RCC 7860 (cell line): ENCODE measurements at places on chromosomes 11 and 22.

DNA sequence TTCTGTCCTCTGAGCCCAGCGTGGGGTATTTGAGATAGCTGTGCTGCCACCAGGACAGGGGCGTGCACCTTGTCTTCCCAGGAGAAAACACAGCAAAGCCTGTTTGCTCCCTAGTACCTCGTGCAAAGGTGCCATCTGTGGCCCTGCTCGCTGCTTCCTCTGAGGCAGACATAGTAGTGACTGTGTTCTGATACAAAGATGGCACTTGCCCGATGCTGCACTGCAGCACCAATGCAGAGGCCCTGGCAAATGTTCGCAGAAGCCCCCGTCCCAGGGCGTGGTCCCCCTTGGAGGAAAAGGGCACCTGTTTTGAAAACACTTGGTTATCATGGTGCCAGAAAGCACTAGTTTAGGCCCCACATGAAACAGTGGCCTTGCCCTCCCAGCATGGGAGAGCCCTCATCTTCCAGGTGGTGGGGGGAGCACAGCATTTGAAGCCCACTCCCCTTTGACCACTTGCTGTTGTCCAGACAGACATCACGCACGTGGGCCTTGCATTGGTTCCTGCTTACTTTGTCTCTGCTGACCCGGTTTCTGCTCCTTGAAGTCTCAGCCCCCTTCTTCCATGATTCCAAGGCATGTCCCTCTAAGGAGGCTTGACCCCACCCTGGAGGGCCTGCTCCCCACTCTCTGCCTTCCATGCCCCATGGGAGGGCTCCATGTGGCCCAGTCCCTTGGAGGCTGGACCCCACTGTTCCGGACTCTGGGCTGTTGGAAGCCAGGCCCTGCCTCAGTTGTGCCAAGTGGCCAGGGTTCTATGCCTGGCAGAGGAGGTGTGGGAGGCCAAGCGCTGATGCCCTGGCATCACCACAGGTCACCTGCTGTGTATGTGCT is 109.4 kb downstream of the KCNQ1OT1 start:
- no peak for DNase-seq

DNA sequence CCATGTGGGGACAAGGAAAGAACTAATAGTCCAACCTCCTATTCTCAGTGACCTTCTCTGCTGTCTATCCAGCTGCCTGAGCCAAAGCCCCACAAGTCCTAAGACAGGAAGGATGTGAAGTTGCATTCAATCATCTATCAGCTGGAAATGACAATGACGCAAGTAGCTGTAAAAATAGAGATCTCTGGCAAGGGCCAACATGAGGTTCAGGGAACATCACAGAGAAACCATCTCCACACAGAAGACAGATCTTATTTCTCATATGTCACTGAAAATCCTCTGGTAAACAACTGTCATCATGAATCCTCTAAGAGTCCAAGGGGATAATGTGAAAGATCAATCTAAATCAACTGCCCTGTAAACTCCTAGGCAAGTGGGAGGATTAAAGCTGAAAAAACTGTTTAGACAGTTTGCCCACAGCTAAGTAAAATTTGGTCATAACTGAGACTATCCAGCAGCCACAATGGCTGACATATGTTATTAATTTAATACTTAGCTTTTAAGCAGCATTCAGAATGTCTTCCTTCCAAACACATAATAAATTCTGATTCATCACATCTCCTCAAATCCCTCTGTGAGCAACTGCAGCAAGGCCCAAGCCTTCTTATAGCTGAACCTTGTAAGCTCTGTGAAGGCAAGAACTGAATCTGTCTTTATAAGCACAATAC is 52.1 kb downstream of the ALG9 start:
- no peak for DNase-seq

DNA sequence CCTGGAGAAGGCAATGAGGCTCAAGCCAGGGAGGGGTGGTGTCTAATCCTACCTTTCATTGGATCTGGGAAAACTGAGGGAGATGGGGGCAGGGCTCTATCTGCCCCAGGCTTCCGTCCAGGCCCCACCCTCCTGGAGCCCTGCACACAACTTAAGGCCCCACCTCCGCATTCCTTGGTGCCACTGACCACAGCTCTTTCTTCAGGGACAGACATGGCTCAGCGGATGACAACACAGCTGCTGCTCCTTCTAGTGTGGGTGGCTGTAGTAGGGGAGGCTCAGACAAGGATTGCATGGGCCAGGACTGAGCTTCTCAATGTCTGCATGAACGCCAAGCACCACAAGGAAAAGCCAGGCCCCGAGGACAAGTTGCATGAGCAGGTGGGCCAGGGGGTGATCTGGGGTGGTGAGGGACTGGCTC is at the start of gene FOLR1:
Gene FOLR1 (plus strand): TSS at position 180 of the 421 bp plus-strand sequence. CDS start 34 bp downstream, at position 214.
- DNase-seq: peak; percentile 61

DNA sequence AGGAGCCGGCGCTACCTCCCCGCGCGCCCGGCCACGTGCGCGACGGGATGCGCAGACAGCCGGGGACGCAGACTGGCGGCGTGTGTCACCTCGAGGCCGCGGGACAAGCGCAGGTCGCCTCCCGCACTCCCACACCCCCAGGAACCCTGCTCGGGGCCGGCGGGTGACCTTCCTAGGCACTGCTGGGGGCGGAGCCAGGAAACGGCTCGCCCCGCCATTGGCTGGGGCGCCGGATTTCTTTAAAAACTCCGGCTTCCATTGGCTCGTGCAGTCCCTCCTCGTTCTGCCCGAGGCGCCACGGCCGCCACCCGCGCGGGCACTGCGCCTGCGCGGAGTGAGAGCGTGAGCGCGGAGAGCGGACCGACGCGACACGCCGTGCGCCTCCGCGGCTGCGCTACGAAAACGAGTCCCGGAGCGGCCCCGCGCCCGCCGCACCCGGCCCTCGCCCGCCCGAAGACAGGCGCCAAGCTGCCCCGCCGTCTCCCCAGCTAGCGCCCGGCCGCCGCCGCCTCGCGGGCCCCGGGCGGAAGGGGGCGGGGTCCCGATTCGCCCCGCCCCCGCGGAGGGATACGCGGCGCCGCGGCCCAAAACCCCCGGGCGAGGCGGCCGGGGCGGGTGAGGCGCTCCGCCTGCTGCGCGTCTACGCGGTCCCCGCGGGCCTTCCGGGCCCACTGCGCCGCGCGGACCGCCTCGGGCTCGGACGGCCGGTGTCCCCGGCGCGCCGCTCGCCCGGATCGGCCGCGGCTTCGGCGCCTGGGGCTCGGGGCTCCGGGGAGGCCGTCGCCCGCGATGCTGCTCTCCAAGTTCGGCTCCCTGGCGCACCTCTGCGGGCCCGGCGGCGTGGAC is at the start of gene PIM3:
Gene PIM3 (plus strand): TSS at position 614 of the 846 bp plus-strand sequence. CDS start 176 bp downstream, at position 790.
- peak; percentile 92 for DNase-seq

- DNase-seq: no peak
These were observed 150.3 kb downstream of the LDLRAD3 start for GRCh38 chr11:36094164-36094563.

DNA sequence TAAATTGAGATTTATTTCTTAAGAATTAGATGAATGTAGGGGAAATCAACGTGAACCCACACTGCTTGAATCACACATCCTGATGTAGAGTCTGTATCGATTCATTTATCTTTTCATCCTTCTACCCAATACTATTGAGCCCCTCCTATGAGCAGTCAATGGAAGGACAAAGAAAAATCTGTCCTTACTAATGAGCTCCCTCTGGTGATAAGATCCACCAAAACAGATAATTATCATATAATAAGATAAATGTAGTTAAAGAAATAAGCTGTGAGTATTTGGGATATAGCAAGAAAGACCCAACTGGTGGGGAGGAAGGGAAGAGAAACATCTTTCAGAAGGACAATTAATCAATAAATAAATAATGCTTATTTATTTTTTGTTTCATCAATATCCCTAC is 385.1 kb upstream of the CCDC90B start:
- DNase-seq: no peak

GRCh38 chr11:2303627-2304505 is 2.1 kb downstream of the TSPAN32 start:
- DNase-seq: no peak

GRCh38 chr22:30206944-30207343 is 39.6 kb downstream of the LIF start:
- peak; percentile 99 for DNase-seq

- no peak for DNase-seq
These were observed 84.6 kb upstream of the GUCY1A2 start for GRCh38 chr11:107102692-107103477.
